ENCODE measurements at places on chromosomes 1 and 21.

- DNase-seq = no peak
Measured at GRCh38 chr1:99850459-99851291, 514 bp downstream of the AGL start.

DNA sequence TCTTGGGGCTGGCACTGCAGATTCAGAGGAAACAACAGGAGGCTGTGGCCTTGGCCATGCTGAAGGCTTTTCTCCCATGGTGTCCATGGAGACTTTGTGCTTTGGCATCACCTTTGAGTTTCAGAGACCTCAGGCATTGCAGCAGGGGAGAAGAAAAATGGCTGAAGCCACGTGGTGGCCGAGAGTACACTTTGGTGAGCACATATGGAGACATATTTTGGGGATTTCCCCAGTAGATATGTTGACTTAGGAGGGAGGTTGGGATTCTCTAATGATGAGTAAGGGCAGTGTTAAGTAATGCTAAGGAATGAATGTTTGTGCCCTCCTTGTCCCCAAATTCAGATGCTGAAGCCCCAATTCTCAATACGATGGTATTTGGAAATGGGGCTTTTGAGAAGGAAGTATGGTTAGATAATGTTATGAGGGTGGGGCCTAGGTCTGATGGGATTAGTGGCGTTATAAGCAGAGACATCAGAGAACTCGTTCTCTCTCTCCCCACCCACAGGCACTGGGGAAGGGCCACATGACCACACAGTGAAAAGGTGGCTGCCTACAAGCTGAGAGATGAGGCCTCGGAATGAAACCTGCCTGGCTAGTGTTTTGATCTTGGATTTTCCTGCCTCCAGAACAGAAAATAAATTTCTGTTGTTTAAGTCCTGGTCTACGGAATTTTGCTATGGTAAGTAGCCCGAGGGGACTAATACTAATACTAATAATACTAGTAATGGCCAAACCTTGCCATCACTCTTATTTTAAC is 98.6 kb downstream of the TBX19 start:
- DNase-seq = no peak

DNA sequence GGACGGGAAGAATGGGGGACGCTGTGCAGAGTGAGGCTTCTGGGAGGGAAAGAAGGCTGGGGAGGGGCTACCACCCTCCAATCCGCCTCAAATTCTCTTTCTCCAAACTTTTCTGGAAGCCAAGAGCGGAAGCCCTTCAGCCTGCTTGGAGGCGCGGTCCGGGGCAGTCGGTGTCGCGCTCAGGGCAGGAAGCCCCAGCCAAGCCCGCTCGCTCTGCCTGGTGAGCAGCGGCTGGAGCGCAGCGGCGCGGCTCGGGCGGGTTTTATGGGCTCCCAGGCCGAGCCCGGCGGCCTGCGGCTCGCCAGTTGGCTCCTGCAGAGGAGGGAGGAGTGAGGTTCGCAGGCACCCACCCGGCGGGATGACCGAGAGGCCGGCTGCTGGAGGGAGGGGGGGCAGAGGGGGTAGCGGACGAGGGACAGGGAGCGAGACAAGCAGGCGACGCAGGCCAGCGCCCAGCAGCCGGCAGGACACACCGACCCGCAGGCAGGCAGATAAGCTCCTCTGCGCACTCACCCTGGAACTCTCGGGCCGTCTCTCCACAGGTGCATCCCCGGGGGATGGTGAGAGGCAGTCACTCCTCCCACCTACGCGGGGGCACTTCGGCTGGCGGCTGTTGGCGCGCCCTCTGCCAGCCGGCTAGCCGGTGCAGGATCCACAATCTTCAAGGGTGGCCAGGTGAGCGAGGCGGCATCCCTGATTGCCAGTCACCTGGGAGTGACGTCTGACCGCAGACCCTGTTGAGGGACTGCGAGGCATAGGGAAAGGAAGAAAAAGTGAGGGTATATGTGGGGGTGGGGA is at the start of gene AVPR1B:
Gene AVPR1B (minus strand): TSS at position 238 of the 798 bp plus-strand sequence. CDS start 498 bp downstream, outside the sequence.
- DNase-seq = no peak

GRCh38 chr1:46174448-46175231 is at the start of gene TSPAN1:
Gene TSPAN1 (plus strand): TSS chr1:46175087. CDS start chr1:46181108, 6,021 bp downstream.
- DNase-seq = no peak

DNA sequence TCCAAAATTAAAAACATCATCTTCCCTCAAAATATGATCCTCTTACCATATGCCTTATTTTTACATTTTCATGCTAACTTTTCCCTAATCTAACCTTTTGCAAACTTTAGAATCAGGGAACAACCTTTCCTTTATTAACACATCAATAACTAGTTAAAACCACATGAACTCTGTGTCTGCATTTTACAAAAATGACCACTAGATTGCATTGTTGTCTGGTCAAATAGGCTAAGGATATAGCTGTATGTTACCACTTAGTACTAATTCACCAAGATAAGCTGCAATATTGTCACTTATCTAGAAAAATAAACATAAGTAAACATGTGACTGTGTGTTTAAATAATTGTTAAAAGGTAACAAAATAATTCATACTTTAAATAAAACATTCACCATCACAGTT is 82.3 kb downstream of the DENND1B start:
- DNase-seq = no peak

All from activated naive CD4-positive, alpha-beta T cell (primary cell).